D721Med (cell line): ENCODE measurements at places on chromosomes 7 and 10.

- DNase-seq, result no peak
These were observed 85.8 kb downstream of the TFPI2 start for GRCh38 chr7:93804726-93805125.

GRCh38 chr10:29688230-29688661 lies 53.5 kb upstream of the SVIL start:
- no peak for DNase-seq

DNA sequence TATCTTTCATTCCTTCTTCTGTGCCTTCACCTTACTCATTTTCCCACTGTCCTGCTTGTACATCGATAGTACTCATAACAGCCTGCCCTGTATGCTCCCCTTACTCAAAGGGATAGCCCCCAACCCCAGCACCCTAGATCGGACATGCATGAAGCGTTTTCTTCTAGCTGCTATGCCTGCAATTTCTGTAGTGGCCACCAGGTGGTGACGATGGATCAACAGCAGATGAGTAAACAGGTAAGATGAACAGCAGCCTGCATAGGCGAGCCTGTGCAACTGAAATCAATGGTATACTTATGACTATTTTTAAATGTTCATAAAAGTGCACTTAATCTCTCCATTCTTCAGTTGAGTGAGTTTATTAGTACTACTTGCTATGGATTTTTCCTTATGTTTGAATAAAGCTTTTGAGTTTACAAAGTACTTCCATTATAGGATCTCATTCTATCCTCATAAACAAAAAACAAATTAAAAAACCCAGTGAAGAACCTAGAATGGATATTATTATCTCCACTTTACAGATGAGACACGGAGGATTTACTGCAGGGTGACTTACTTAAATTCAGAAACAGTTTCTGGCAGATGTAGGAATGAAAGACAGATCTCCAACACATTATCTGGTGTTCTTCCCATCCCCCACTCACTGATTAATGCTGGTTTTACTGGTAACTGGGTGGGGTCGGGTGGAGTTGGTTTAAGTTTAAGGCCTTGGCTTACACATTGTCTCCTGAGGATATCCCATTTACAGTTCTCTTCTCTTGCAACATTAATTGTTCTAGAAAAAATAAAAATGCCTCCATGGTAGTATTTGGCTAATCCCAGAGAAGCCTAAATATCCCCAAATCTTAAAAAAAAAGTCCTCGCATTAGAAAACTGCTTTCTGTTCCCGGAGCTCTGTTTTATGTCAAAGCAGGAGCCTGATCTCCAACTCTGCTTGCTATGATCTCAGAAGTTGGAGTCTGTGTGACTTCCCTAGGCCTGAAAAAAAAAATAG lies 222.1 kb downstream of the GLI3 start:
- DNase-seq, result no peak

DNA sequence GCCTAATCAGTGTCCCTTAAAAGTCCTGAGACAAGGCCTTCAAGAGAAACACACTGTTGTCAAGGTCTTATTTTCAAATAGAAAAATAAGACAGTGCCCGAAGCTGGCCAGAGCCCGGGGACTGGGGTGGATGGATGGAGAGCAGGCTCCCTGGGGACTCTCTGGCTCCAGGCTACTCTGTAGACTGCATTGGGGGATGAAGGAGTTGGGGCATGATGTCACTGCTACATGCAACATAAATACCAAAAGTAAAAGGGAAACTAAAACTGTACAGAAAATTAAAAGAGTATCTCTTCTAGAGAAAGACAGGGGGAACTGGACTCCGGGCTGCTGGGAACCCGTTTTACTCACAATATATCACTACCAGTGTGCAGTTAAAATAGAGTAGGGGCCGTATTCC lies 629.8 kb downstream of the KCNMA1 start:
- no peak for DNase-seq

DNA sequence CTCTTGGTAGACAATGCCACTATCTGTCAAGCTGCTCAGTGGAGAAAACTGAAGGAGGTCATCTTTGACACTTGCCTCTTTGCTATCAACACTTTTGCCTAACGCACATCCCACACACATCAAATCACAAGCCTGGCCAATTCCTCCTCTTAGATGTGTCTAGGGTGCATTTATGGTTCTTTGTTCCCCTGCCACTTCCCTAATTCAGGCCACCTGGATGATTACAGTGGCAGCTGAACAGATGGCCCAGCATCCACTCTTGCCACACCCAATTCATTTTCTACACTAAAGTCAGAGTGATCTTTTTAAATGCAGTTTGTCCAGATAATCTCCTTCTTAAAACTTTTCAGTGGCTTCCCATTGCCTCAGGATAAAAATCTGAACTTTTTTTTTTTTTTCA lies 58.6 kb downstream of the LAMB4 start:
- DNase-seq, result no peak

- no peak for DNase-seq
These were observed 97.4 kb downstream of the FGFR2 start for GRCh38 chr10:121500701-121501332.

DNA sequence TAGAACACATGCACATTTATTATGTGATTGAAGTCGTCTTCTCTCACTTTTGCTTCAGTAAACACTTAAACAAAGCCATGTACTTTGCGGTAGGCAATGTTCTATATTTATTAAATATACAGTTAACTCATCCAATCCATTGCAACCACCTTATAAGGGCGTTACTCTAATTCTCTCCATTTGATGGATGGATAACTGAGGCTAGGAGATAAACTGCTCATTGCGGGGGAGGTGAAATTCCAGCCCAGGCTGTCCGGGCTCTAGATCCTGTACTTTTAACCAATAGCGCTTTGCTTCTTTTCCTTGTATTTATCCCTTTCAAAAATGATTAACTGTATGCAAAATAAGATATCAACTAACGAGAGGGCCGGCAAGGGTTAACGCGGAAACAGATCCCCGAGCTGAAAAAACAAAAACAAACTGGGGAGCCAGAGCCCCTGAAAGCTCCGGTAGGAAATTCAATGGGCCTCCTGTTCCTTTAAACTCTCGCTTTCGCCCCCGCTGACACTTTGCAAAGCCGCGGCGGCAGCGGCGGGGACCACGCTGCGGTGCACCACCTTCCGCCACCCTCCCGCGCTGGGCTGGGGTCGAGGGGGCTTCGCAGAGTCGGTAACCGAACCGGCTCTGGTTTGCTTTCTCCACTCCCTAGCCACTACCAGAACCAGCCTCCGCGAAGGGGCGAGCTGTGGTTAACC lies 1.0 kb upstream of the PLXDC2 start:
- no peak for DNase-seq

- DNase-seq, result no peak
These were observed 59.7 kb downstream of the IGF2BP3 start for GRCh38 chr7:23410446-23411183.

DNA sequence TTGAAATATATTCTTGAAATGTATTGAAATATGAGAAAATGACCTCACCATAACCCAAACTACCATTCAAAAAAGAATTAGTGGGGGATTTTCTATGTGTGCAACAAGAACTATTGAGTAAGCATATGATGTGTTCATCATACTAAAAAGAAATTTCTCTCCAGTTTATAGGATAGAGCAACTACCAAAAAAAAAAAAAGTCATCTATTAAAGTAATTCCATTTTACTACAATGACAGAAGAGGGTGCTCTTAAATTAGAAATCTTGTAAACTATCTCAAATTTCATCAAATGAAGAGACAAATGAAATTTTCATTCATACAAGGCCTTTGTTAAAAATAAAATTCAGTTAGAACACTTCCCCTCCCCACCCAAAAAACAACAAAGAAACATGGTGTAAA lies 195.4 kb upstream of the PLXDC2 start:
- no peak for DNase-seq

DNA sequence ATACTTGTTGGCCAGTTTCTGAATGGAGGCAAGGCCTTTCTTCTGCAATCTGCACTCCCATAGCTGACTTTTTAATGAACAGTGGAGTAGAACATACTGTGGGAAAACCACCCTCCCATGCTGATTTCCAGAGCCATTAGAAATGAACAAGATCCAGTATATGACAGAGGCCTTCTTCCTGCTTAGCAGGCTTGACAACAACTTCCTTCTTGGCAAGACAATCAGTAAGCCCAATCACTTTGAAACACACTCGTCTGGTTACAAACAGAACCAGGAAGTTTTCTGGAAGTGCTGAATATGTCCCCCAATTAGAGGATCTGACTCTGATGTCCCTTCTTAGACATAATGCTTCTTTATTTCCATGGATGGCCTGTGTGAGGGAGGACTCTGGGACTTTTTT lies 103.4 kb downstream of the SAMD9 start:
- DNase-seq, result no peak

DNA sequence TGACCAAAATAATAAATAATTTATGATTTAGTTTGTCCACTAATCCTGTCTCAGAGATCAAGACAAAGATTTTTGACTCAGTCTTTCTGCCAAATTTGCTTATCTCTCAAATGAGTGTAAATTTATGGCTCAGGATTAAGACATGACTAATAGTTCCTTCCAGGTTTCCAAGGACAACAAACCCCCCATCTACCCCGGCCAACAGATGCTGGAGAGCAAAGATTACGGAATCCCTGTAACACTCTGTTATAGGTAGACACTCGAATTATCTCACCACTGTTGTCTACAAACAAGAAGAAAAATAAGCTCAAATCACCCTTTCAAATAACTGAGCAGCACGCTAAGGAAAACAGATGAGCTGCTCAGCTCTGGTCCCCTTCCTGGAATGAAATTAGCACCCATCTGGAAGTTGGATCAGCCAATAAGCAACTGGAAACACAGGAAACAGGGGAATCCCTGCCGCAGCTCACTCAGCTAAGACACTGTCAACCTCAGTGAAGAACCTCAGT lies 56.8 kb upstream of the SVIL start:
- DNase-seq, result no peak

DNA sequence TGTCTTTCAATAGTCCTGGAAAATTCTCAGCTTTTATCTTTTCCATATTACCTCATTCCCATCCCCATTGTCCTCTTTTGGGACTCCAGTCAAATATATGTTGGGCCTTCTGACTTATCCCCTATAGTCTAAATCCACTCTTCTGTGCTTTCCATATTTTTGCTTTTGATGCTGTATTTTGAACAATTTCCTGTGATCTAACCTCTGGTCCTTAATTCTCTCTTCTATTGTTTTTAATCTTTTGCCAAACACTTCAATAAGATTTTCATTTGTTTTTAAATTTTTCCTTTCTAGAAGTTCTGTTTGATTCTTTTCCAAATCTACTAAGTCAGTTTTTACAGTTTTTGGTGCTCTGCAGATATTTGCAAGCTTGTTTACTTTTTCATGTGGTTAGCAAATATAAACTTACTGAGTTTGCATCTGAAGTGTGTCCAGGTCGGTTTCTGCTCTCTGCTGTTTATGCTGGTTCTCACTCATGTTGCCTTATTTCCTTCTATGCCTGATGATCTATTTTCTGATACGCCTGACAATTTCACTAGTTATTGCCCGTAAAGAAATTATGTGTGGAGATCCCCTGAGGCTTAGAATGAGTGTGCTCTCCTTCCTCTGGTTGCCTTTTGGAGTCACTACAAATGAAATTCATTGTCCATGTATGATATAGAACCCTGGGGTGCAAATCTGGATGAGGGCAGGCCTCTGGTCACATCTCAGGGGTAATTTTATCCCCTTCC lies 110.4 kb downstream of the RBM20 start:
- no peak for DNase-seq

DNA sequence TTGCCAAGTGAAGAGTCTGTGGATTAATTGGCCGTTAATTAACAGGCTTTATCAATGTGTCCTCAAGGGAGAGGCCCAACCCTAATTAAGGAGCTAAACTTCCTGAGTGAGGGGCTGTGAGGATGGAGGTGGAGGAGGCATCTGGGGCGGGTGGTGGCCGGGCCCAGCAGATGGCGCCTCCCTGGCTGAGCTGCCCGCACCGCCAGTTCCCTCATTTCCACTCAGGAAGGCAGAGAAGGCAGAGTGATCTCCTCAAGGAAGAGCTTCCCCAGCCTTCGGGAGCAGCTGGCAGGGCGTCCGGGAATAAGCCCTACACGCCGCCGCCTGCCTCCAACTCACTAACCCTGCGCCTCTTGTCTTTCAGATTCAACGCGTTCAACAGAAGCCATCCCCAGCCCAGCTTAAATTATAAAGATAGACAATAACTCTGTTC lies 112.2 kb downstream of the CYTH3 start:
- DNase-seq, result peak; percentile 85

DNA sequence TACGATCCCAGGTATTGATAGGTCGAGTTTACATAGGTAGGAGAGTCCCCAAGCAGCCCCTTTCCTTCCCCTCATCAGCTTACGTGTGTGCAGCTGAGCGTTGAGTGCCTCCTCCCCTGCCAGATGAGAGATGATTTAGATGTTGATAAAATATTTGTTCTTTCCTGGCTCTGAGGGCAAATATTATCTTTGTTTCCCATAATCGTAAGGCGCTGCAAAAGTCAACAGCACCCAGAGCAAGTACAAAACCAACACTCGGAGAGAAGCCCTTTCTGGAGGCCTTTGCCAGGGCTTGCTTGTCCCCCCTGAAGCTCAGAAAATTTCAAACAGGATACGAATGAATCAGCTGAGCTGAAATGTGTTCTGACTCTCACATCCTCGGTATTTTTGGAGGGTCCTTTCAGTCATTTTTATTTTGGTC lies 683.2 kb downstream of the LRMDA start:
- DNase-seq, result no peak
